Activated CD8-positive, alpha-beta T cell treated with anti-CD3 and anti-CD28 coated beads, Interleukin-2, amount 10 ng/mL, durations not matched to agents 7 days and 5 days (primary cell): ENCODE measurements at places on chromosomes 4 and X.
A peak's percentile ranks its signal among the peaks of the same experiment; 100 is the strongest.

DNA sequence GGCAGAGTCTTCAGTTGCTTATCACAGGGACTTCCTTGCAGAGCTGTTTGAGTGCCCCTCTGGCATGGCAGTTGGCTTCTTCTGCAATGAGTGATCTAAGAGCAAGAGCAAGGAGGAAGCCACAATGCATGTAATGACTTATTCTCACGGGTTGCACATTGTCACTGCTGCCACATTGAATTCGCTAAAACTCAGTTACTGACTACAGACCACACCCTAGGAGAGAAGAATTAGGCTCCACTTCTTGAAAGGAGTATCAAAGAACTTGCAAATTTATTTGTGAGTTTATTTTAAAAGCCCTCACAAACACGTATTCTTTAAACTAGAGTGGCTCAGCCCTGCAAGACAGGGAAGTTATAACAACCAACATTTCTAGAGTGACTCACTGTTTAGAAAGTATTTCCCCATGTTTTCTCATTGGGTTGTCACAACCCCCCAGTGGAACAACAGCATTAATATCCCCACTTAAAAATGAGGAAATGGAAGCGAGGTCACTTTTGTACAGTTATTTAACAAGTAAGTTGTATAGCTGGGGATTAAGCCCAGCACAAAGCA, 32.4 kb upstream of the RBPJ start:
- DNase-seq: peak; percentile 36

GRCh38 chr4:18626366-18626765, 604.8 kb upstream of the LCORL start:
- DNase-seq: no peak

GRCh38 chrX:23066588-23067281, 67.0 kb downstream of the DDX53 start:
- no peak for DNase-seq

DNA sequence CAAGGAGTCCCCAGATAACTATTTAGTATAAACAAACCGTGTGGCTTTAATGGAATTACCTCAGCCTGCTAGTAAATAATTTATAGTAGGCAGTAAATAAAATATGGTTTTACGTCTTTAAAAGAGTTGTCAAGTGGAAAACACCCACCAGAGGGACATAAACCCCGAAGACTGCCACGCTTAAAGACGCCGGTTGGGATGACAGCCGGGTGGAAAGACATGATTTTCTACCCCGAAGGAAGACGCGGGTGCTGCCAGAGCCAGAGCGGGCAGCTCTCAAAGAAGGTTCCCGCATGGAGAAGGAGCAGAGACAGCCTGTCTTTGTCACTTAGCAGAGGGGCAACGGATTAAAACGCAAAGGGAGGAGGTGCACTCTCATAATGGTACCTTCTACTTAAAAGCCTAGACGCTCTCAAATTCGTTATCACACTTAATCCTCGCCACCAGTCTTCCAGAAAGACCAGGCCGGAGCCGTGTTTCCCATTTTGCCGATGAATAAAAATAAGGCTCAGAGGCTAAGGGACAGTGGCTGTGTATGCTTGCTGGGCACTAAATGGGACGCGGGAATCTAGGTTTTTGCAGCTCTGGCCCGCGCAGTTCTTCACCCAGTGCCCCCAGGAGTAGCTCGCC, 140.5 kb upstream of the ZIC3 start:
- no peak for DNase-seq

- no peak for DNase-seq
Measured at GRCh38 chr4:149799546-149799945, 16.1 kb downstream of the IQCM start.

GRCh38 chrX:50691820-50692219, 122.2 kb downstream of the SHROOM4 start:
- DNase-seq: peak; percentile 21

- DNase-seq: no peak
Measured at GRCh38 chr4:135283934-135284333, 1082.3 kb upstream of the PABPC4L start.

DNA sequence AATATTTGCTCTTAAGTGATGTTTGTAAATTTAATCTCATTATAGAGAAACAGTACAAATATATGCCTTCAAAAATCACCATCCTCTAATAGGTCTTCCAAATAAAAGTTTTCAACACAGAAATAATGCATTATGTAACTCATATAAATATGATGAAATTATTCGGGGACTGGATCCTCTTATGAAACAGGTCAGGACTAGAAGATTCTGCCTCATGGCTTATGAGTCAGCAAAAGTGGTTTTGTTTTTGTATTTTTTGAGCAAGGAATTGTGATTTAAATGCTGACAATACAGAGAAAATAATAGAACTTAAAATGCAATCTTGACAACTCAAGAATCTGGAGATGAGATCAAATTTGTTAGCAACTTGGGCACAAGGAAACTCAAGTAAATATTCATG, 179.7 kb upstream of the NDP start:
- no peak for DNase-seq

DNA sequence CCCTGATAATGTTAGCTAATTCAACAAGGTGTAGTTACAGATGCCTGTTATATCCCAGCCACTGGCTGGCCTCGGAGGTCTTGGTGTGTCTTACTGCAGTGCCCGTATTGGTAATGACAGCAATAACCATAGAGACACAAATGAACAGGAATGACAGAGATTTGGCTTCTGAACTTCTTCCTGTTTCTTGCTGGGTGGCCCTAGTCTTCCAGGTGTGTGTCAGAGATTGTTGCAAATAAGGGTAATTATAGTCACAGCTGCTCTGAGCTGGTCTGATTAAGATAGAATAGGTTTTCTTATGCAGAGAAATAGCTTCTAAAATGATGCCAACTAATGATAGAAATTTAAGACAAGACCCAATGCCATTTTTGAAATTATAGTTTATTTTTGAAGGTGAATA, 64.1 kb upstream of the MAD2L1 start:
- DNase-seq: no peak

- no peak for DNase-seq
Measured at GRCh38 chrX:28585767-28586166, 1.5 kb upstream of the IL1RAPL1 start.

GRCh38 chr4:181161669-181162068, 1081.5 kb upstream of the TENM3 start:
- DNase-seq: no peak

DNA sequence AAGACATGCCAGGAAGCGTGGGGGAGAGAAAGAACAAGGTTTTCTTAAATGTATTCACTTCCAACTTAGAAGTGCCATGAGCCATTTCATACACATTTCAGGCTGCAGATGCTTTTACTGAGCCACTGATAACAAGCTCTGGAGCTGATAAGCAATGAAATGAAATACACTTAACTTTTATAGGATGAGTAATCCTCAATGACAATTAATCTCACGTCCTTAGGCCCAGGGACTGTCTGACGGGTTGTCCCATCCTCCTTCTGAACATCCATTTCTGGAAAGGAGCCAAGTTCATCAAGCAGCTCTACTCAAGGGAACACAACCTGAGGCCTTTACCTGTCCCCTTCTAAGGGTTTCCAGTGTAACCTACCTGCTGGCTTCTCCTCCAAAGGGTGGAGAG, 121.2 kb downstream of the PARM1 start:
- no peak for DNase-seq

DNA sequence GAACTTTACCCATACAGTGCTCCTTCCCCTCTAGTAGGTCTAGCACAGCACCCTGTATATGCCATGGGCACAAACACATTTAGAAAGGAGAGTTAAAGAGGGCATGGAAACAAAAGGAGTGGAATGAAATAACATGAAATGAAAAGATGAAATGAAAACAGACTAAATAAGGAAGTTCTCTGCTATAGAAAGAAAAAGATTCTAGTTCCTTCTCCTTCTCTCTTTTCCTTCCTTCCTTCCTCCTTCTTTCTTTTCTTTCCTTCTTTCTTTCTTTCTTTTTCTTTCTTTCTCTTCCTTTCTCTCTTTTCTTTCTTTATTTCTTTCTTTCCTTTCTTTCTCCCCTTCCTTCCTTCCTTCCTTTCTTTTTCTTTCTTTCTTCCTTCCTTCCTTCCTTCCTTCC, 2197.4 kb downstream of the PCDH7 start:
- no peak for DNase-seq

GRCh38 chr4:6781113-6781512, 1.4 kb upstream of the KIAA0232 start:
- DNase-seq: no peak

GRCh38 chr4:183637461-183637860, 21.5 kb downstream of the RWDD4 start:
- DNase-seq: no peak

DNA sequence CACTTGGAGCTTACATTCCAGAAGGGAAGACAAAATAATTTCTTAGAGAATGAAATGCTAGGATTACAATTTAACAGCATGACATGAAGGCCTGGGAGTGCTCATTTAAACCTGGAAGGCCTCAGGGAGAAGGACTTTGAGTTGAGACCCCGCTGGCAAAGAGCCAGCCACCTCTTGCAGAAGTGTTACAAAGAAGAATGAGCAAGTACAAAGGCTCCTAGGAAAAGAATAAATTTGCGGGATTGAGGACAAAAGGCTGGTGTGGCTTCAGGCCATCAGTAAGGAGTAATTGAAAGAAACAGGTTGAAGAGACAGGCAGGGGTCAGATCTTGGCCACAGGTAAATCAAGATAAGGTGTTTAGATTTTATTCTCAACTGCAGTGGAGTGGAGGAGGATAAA, 3.1 kb upstream of the ELOVL6 start:
- no peak for DNase-seq

DNA sequence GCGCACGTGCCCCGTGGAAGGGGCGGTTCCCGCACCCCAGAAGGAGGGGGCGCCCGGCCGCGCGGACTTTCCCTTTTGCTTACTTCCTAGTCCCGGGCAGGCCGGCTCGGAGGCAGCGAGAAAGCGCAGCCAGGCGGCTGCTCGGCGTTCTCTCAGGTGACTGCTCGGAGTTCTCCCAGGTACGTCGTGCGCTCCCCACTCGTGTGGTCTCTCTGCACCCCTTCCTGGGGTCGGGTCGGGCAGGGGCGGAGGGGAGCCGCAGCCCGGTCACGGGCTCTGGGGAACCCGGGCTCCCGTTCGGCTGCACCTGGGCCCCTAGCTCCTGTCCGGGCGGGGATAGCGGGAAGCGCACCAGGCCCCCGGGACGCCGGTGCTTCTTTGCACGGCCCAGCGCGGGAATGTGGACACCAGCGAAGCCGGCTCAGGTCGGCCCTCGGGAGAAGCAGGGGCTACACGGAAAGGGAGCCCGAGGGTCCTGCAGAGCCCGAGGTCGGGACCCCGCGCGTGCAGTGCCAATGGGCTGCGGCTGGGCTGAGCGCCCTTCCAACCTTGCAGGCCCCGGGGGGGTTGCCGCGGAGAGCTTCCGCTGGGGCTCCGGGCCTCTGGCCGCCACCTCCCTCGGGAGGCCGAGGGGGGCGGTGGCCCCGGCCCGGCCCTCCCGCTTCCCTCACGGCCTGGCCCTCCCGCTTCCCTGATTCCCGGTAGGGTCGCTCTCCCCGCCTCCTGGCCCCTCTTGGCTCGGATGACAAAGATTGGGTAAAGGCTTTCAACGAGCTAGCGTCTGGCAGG, at the start of gene TLR2:
Gene TLR2, plus strand, starts transcription at position 99 of the 789 bp plus-strand sequence. CDS start 18,628 bp downstream, outside the sequence.
- peak; percentile 66 for DNase-seq

DNA sequence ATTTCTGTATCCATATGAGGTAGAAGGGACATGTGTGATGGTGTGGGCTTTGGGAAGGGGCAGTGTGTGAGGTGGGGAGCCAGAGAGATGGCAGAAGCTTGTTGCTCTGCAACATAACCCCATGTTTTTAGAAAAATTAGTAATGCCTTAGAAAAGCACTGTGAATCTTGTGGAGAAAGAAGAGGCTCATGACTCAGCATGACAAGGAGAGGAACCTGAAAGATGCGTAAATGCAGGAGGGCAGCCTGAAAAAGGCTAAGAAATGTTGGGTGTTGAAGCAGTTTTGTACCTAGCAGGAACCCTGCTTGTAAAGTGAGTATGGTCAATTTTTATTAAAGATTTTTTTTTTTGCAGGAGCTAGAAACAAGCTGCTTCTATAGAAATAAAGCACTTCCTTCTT, 59.8 kb downstream of the ARSJ start:
- no peak for DNase-seq

DNA sequence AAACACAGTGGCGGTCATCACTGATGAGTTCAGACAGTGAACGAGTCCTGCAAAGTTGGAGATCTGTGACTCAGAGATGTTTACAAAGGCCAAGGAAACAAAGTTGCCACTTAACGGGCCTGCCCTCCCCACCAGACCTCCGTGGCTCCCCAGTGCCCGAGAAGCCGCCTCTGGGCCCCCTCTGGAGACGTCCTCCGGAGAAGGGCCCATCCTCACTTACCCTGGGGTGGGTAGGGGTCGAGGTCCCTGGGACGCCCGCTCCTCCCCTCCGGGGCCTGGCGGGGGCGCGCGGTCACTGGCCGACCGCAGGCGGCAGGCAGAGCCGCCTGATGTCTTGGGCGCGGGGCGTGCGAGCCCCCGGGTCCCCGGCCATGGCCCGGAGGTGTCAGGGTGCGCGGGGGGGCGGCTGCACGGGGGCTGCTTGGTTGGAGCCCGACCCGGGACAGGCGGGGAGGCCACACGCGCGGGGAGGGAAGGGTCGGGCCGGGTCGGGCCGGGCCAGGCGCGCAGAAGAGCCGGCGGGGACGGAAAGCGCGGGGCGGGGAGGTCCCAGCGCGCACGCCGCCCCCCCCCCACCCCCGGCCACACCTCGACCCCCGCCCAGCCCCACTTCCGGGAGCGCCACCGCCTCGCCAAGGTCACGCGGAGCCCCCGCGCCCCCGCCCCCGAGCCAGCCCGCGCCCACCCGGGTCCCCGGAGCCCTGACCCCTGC, 529 bp downstream of the DHRSX start:
- DNase-seq: peak; percentile 36

DNA sequence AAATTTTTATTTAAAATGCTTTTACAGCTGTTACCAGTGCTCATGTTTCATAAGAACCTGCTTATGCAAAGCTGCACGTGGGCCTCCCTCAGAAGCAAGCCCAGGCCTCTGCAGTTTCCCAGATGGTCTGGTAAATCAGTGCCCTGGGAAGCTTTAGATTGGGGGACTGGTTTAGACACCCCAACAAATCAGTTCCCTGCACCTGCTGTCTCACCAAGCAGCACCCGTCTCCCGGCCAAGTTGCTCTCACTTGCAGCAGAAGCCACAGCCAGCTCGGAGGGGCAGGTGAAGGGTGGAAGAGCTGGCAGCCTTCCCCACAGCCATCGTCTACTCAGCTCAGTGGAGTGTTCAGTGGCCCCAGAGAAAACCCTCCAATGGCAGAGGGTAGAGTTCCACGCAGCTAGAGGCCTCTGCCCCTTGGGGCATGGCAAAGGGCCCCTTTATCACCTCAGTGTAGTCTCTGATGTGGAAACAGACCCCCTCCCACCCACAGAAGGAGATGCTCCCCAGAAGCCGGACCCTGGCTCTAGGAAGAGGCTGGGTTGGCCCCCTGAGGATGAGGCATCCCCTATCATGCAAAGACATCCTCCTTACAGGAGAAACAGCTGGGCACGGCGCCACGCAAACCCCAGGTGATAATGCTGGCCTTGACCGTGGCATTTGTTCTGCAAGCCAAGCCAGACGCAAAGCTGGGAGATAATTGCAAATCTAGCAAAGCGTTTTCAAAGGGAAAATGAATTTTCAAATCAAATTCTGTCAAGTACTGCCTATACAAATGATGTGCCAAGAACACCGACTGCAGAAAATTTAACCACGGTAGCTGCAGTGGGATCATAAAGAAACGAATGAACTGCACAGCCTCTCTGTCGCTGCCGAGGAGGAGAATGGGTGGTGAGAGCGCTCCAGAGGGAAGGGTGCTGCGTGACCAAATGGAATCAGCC, 51.9 kb downstream of the ZFYVE28 start:
- DNase-seq: no peak

GRCh38 chrX:113947548-113947947, 636.3 kb upstream of the HTR2C start:
- DNase-seq: no peak
